ENCODE measurements at places on chromosomes 7 and 10. TPM values are rescaled to one million over a fixed set of nuclear protein-coding genes. Genes with fewer than 3 reads are reported as not detected.

LEP gene
- polyA plus RNA-seq, result not detected

- DNase-seq, result no peak
These were observed 469.3 kb upstream of the COBL start for GRCh38 chr7:51785876-51786275.

- no peak for DNase-seq
These were observed 37.1 kb downstream of the SMURF1 start for GRCh38 chr7:99106821-99107241.

DNA sequence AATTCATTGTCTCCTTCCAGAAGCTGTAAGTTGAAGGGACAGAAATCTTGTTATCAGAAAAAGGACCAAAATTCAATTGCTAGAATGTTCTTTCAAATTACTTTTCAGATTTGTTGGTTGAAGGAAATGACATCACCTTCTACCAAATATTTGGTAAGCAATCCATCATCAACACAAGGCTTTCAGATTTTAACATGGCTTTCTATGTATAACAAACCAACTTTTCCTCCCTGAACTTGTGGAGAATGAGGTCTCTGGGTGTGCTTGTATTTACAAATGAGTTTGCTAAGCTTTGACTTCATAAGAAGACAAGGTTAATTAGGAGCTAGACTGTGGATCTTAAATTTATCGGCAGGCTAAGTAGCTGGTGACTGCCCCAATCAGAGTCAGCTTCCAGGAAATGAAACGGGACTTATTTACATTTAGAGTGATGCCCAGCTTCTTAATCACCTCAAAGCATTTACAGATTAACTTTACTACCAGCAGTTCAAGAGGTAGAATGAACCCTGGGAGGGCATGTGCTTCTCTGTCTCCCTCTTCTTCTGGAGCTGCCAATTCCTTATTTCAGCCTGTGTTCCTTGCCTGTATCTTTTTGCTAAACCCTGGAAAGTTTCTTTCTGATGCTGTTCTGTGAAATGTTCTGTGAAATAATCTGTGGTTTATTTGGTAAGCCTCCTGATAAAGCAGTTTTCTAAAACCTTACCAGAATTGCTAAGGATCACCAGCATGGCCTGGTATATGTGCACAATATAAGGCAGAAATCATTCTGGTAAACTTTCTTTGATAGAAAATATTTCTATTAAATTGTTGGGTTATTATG is 248.8 kb upstream of the FZD8 start:
- no peak for DNase-seq

DNA sequence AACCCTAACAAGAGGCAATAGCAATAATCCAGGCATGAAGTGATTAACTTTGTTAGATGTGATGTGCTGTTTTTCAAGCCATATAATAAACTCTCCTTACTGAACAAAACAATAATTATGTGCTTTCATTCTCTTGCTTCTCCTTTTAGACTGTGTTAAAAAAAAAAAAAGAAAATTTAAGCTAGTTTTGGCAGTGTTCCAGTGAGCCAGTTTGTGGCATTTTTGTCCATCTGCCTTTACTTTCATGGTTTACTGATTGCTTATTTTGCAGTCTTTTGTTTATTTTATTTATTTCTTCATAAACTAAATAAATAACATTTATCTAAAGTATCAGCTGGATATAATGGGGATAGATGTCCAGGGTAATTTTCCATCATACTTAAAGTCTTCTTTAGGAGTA is 625.3 kb downstream of the CNTNAP2 start:
- DNase-seq, result no peak

All from naive thymus-derived CD8-positive, alpha-beta T cell (primary cell).